ENCODE measurements at places on chromosomes 7 and 10.

DNA sequence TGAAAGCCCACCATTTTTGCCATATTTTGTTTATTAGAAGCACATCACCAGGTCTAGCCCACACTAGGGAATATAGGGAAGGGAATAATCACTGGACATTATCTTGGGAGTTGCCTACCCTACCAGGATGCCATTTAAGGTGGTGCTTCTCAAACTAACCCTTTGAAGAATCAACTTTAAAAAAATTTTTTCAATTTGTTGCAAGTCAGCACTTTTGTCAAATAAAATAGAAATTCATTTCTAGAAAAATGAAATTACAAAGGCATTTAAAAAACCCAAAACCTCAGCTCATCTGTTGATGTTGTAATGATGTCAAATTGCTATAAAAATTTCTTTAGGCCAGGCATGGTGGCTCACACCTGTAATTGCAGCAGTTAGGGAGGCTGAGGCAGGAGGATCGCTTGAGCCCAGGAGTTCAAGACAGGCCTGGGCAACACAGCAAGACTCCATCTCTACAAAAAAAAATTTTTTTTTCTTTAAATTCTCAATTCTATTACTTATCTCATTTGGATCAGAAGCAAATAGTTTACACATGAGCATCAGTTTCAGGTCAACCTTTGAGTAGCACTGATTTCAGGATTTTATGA is 2.5 kb upstream of the NFE2L3 start:
- DNase-seq: no peak

- no peak for DNase-seq
Observed at GRCh38 chr10:63055705-63056104, 77.4 kb upstream of the NRBF2 start.

DNA sequence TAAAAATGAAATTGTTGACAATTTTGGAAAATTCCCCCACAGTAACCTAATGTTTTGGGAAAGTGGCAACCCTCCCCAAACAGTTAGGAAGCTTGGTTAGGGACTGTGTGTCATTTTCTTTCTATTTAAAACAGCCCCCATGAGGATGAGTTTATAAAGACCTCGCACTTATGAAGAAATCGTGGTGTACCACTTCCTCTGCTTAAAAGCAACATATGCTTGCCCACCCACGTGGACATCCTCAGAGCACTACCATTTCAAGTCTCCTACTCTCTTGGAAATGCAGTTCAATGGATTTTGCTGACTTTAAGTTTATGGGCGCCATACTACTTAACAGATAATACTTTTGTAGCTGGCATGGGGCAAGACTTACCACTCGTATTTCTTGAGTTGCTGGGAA is 223.8 kb downstream of the DYNC1I1 start:
- no peak for DNase-seq

DNA sequence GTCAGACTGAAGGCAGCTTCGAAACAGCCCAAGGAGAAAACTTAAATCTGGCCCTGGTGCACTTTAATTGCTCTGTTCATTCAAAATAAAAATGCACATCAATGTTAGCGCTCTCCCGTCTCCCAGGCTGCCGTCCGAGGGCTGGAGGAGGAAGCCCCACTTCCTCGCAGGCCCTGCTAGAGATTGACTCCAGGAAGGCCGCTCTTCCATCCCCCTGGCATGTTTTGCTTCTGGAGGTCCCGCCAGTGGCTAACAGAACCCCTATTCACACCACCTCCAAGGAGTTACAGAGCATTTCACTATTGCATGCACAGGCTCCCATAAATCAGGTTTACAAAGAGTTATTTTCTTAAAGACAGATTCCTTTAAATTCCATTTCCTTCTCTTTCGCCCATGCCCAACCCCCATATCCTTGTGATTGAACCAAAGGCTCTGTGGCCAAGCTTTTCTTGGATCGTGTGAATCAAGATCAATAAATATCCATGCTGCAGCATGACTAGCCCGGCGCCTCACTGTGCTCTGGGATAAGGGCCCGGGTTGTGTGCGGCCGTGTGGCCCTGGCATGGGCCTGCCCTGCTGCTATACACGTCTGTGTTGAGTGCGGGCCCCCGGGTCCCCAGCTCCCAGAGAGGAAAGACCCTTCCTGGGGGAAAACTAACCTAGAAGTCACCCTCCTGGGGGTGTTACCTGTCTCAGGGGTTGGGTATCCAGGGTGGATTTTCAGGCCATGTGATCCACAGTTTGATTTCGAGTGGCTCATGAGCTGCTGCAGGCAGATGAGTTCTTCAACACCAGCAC is 118.7 kb upstream of the GDF10 start:
- DNase-seq: no peak

GRCh38 chr7:47846138-47846836 is 102.0 kb downstream of the PKD1L1 start:
- DNase-seq: peak; percentile 10

DNA sequence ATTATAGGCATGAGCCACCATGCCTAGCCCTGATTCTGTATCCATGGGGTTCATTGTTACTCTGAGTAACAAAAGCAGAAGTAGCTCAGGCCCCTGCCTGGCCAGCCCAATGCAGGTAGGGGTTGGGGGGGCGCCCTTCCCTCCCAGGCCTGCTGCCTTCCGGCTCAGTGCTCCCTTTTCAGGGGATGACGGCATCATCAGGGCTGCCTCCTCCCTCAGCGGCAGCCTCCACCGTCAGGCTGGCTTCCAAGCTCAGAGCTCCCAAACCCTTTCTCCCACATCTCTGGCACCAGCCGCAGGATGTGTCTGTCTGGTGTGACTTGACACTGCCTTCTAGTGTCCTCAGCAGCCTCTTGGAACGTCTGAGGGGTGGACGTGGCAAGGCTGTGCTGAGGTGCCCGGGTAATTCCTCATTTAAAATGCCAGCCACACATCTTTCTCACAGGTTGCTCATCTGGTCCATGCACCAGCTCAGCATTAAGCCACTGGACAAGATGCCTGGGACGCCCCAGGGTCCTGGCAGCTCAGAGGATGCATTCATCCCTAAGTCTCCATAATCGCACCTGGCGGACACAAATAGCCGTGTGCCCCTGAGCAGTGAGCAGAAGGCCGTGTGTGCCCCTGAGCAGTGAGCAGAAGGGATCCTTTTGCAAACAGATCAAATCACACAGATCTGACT is 38.2 kb downstream of the PAPOLB start:
- no peak for DNase-seq

- DNase-seq: no peak
Observed at GRCh38 chr10:122515022-122515424, 45.5 kb upstream of the DMBT1 start.

DNA sequence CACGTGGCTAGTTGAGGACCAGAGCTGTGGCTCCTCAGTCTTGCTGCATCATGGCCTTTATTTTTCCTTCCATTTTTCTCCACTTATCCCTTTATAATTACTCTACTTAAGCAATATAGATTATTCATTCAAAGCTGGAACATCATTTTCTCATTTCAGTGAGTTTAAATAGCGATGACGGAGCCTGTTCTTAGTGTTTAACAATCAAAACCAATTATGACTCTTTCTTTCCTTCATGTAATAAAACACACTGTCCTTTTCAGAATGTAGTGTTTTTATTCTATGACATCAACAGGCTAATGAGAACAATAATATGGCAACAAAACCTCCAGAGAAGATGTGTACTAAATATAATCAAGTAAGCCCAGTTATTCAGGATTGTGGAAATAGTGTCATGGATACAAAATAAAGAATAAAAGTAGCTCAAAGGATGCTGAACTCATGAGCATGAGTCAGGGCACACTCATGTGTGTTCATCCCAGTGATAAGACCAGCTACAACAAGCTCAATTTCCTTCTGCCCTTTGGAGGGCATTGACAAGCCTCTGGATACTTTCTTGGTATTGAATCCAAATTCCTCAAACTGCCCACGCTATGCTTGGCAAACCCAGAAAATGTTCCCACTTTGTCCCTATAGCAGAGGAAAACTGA is 188.4 kb downstream of the CYP26A1 start:
- DNase-seq: peak; percentile 10

- no peak for DNase-seq
Observed at GRCh38 chr10:122373721-122374120, 787 bp upstream of the PLEKHA1 start.

DNA sequence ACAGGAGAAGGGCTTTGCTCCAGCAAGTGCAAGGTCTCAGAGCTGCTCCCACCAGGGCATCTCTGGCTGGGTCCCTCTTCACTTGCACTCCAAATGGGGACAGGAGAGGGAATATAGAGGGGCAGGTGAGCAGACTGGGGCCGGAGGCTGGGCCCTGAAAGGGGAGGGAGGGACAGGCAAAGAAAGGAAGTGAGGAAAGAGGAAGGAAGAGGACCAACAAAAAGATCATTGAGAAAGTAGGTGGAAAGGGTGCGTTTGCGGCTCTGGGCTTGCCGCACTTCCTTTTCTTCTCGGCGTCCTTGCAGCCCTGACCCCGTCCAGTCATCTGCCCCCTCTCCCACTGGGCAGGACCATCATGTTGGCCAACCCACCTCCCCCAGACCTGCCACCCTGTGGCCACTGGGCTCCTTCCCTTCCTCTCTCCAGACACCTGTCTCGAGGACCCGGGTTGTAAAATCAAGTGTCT is 14.0 kb downstream of the ITPRIP start:
- no peak for DNase-seq

DNA sequence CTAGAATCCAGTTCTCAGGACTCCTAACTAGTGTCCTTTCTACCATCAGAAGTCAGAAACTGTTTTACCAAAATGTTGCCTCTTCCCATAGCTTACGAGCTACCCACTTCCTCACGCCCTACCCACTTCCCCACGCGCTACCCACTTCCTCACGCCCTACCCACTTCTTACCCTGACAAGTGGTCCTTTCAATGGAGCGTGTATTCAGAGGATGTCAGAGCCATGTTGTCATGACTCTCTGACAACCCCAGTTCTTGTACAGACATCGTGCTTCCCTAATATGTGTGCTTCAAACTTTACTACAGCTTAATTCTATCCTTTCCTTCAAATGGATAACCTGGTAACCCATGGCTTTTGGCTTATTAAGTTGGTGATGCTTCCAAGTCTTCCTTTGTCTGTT is 84.8 kb upstream of the PHF14 start:
- no peak for DNase-seq

DNA sequence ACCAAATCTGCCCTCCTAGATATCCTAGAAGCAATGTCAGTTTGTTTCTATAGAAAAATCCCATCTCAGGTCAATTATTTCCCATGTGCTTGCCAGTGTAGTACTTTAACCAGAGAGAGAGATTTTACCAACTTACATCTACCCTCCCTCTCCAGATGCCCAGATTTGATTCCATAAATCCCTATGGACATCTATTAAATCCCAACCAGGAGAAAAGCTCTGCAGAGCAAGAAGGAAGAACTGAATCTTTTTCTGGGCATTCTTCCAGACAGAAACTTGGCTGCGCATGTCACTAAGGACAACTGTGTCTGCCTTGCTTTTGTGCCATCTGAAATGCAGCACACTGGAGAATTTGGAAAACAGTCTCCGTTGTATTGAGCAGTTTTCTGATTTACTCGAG is 597.6 kb downstream of the SORCS1 start:
- no peak for DNase-seq

DNA sequence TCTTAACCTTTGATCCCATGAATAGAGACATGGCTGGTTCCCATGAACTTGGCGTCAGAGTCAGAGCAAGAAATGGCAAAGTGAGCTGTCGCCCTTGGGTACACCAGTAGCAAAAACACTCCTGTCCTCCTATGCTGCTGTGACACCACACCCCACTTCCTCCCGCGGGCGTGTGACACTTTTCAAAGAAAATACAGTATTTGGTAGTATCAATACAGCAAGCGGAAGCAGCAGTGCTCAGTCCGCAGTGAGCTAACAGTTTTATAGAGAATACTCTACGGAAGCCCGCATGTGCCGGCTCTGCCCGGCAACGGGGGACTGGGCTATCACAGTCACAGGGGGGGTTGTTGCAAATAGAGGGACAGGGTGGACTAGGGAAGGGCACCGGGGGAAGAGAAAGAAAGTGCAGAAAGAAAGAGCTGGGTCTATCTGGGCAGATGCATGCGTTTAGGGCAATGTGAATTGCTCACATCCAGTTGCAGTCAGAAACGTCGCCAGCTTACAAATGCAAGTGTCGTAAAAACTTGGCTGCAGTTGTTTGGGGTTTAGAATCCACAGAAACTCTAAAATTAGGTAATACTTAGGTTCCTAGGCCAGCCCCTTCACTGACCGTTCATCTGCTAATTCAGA is 49.8 kb downstream of the PRKCQ start:
- DNase-seq: no peak

GRCh38 chr7:146698995-146699610 is 582.5 kb downstream of the CNTNAP2 start:
- DNase-seq: no peak

DNA sequence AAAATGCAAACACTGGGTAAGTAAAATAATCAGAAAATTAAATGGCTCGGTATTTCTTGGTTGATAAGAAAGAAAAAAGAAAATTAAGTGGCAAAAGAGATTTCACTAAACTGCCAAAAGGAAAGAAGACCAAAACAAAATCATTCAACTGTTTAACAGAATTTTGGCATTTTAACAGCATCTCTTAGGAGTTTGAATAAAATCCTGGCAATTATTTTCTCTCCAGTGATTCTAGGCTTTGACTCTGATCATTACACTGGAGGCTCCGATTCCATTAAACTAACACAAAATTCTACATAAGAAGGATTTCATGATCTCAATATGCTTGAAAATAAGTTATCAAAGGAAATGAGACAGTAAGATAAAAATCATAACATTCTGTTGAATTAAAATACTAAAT is 62.3 kb downstream of the ARHGAP21 start:
- no peak for DNase-seq

DNA sequence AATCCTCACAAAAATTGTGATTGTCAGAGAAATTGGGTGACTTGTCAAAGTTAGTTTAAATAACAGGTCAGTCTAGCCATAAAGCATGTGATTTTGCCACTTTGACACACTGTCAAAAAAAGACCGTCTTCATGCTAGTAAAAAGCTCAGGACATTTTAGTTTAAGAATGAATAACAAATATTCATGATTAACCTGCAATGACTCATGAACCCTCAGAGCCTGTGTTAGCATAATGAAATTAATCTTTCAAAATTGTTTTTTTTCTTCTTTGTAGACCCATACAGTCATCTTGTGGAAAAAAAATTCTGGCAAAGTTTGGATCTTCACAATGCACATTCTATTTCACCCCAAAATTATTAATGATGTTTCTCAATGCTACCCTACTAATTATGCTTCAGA is 255.2 kb upstream of the POT1 start:
- DNase-seq: no peak

DNA sequence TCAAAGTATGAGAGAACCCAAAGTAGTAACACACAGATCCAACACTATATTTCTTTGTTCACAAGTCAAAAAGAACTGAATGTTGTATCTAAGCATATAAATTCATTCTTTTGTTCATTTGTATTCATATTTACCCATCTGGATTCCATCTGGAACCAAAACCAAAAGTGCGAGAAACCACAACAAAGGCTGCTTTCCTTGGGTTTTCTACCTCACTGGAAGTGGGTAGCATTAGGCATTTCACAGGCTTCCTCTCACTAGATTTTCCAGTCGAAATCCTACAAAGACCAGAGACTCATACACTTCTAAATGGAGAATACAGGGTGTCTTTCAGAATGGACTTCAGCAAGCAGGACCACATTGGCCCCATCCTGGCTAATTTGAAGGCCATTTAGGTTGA is 109.8 kb upstream of the WNT16 start:
- no peak for DNase-seq
